ENCODE measurements at places on chromosomes 1 and 21. TPM values are rescaled to one million over a fixed set of nuclear protein-coding genes. Genes with fewer than 3 reads are reported as not detected.

DNA sequence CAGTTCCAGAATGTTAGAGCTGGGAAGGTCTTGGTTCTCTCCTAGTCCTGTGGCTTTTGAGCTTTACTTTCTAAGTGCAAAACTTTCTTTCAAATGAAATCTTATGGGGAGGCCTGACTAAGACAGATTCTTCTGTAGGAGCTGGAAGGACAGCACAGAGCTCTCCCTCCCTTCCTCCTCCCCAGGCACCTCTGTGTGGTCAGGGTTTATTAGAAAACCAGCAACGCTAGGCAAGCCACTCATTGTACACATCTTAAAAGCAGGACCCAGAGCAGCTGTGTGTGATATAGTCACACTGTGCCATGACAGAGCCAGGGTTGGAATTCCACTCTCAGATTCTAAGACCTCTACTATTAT, 241.1 kb upstream of the RAB4A start:
- no peak for DNase-seq

- DNase-seq, result no peak
Measured at GRCh38 chr1:26102526-26102925, 9.1 kb upstream of the PDIK1L start.

Gene KRTAP13-2
- not detected for total RNA-seq

GRCh38 chr1:215458104-215458503, 109.0 kb upstream of the KCTD3 start:
- DNase-seq, result no peak

GRCh38 chr1:98251497-98251896, 330.7 kb upstream of the DPYD start:
- DNase-seq, result no peak

Gene GPX7
- total RNA-seq, result 26.7 TPM

DNA sequence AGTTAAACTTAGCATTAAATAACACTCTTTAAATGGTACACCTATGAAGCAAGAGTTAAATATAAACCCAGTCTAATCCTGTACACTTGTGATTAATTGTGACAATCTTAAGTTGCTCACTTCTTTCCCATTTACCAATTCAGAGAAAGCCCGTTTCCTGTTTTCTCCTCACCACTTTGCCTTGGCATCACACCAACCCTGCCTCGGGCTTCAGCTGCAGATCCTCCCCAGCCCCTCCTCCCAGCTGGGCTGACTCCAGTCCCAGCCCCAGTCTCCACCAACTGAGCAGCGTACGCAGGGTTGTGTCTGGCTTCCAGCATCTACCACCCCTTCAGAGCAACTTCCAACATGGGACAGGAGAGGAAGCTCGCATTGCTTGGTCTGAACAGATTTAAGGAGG, 4.1 kb downstream of the PYCR2 start:
- no peak for DNase-seq

Gene ADGRB2
- total RNA-seq, result 5.5 TPM

Gene SPRR1A
- total RNA-seq, result not detected

DNA sequence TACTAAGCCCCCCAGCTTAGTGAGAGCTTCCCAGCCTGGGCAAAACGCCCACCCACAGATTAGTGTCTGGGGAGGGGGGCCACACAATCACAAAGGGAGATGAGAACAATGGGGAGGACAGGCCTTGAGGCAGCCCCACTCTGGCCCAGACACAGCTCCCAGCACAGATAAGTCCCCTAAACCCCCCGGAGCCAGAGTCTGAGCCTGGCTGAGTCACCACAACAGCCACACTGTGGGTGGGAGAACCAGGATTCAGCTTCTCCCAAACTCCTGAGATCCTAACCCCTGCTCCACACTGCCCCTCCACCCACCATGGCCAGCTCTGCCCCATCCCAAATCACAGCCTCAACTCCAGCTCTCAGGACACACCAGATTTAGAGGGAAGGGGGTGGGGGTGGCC, 4.2 kb downstream of the NECTIN4 start:
- no peak for DNase-seq

Measured in progenitor cell of endocrine pancreas (in vitro differentiated cells).